Cardiac muscle cell (in vitro differentiated cells and primary cell): ENCODE measurements at places on chromosomes 3 and 15. TPM values are rescaled to one million over a fixed set of nuclear protein-coding genes. Genes with fewer than 3 reads are reported as not detected.

DNA sequence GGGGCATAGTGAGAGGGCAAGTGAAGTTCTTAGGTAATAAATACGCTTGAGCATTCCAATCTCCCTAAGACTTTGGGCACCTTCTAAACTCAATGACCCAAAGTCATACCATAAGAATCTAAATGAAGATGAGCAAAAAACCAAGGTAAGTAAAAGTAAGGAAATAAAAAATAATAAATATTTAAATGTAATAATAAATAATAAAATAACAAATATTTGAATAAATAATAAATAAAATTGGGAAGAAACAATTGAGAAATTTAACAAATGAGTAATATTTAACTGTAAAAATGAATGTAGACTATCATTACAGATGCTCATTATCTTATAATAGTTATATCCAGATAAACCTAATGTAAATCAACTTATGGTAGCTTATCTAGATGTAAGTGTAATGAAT is 391.7 kb downstream of the WDR72 start:
- DNase-seq, result no peak

DNA sequence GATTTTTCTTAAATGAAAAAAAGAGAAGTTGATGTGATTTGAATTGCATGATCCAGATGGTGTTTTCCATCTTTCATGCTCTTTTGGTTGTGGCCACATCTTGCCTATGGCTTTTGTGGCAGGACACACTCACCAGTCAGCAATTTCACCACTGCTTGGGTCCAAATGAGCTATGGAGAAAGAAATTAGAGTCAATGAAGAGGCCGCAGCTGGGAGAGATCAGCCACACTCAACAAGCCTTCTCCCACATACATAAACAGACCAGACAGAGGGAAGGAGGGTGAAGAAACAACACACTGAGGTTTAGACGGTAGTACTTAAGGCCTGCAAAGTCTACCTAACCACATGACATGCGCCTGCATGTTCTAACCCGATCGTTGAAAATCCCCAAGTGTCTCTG is 110.7 kb upstream of the CDIN1 start:
- peak; percentile 88 for DNase-seq

Gene COL6A5
- not detected in 2 replicates for total RNA-seq

- DNase-seq, result peak; percentile 67
Observed at GRCh38 chr3:192188218-192188835, 539.0 kb downstream of the FGF12 start.

Gene UBAP1L
- total RNA-seq, result 3.7 and 5.1 TPM in 2 replicates

Gene A4GNT
- total RNA-seq, result not detected in 2 replicates

Gene AHSG
- not detected in 2 replicates for total RNA-seq

DNA sequence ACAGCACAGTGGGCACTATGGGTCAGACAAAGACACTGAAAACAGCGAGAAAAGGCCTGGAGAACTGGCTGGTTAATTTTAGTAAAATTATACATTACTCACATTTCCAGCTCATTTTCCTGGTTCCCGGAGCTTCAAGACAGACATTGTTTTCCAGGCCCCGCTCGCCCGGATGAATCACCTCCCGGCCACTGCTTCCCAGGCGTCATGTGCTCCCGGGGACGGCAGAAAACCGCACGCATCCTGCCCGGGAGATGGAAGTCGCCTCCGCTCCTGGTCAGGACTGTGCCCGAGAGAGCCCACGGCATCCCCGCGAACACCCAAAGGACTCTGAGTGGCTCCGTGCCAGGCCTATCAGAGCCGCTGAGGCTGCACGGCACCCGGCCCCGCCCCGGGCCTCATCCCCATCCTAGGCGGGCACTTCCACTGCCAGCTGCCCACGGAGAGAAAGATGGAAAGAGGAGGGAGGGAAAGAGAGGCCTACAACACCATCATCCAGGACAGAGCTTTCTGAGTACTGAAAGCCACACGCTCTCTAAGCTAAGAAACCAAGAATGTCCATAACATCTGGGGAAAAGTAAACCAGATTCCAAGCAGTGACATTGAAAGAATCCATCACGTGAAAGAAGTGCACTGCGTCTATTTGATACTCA is 75.1 kb downstream of the VGLL4 start:
- DNase-seq, result no peak

DNA sequence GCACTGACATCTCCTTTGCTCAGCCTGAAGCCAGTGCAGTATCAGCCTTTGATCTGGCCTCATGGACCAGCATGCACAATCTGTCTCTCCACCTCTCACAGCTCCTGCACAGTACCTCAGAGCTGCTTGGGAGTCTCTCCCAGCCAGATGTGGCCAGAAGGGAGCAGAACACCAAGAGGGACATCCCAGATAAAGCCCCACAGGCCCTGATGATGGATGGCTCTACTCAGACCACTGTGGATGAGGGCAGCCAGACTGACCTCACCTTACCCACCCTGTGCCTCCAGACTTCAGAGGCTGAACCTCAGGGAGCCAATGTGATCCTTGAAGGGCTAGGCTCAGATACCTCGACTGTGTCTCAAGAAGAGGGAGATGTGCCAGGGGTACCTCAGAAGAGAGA is 44.4 kb downstream of the CDAN1 start:
- DNase-seq, result no peak

GRCh38 chr15:40130118-40130517 is 21.4 kb upstream of the BMF start:
- no peak for DNase-seq

GRCh38 chr3:43017593-43018195 is 38.6 kb downstream of the GASK1A start:
- DNase-seq, result no peak

DNA sequence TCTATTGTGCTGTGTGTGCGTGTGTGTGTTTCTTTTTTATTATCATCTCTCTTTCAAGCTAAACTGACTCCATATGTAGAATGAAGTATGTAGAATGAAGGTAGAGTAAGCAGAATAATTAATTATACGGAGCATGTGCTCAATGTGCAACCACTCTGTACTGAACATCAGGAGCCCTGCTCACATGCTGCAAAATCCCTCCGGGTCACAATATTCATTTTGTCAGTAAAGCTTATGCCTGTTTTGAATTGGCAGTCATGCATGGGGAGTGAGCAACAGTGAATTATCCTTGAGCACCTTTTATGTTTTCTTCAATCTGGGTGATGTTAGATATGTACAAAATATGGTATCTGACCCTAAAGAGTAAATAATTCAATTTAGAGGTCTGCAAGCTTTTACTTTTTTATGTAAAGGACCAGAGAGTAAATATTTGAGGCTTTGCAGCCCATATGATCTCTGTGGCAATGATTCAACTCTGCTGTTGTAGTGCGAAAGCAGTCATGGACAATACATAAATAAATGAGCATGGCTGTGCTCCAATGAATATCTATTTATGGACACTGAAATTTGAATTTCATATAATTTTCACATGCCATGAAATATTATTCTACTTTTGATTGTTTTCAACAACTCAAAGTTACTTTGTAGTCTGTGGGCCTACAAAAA is 199.9 kb downstream of the VGLL3 start:
- DNase-seq, result no peak

GRCh38 chr15:62173215-62173614 is 8.1 kb upstream of the C2CD4B start:
- no peak for DNase-seq

DNA sequence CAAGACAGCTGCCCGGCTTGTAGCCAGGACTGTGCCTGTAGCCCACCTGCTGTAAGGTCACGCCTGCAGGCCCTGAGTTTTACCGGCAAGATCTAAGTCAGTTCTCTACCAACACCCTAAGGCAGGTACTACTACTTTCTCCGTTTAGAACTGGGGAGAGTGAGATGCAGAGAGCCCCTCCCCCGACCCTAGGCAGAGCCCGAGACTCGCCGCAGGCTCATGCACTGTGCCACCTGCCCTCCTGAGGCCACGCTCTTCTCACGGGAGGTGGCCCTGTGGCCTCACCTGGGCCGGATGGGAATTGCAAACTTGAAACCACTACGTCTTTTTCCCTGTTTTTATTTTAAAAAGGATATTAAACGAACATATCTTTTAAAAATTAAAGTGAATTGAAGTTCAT is 36.9 kb upstream of the PCSK6 start:
- DNase-seq, result no peak

DNA sequence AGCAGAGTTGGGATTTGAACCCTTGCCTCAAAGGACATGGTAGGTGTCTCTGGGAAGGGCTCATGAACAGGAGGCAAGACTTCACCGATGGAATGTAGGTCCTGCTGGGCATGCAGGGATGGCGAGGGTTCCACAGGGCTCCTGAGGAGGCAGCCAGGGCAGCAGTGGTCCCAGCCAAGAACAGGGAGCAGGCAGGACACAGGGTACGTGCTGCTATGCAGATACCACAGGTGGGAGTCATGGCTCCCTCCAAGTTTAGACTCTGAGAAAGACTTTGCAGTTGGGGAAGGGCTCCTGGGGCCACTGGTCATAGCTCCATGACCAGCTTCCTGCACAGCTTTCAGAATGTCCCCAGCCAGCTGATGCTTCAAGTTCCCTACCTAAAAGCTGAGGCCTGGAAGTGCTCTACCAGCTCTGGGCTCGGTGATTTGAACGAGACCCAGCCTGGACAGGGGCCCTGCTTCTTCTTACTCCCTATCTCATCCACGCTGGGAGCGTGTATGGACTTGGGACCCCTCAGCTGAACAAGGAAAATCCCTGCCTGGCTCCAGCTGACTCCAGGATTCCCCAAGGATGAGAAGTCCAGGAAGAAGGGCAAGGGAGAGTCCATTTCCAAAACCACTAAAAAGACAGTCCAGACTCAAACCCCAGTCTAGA is 747 bp downstream of the MYL3 start:
- no peak for DNase-seq

GRCh38 chr3:58414538-58415197 is 19.0 kb downstream of the PDHB start:
- DNase-seq, result peak; percentile 57

Gene SNUPN
- total RNA-seq, result 16.8 and 20.2 TPM in 2 replicates

Gene RTP1
- total RNA-seq, result not detected in 2 replicates

DNA sequence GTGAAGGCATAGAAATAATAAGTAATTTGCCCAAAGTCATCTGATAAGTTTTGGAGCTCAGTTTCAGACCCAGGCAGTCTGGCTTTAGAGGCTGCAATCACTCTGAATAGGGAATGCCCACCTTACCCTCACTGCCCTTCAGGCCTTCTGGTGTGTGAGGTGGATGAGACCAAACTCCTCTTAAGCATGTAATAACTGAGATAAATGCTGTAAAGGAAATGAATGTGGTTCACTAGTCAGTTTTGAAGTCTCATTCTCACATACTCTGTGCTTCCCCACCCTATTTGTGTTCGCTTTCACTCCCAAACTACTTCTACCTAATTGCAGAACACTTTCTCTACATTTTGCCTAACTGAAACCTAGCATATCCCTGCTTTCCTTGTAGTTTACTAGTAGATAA is 144.1 kb downstream of the FILIP1L start:
- DNase-seq, result no peak

DNA sequence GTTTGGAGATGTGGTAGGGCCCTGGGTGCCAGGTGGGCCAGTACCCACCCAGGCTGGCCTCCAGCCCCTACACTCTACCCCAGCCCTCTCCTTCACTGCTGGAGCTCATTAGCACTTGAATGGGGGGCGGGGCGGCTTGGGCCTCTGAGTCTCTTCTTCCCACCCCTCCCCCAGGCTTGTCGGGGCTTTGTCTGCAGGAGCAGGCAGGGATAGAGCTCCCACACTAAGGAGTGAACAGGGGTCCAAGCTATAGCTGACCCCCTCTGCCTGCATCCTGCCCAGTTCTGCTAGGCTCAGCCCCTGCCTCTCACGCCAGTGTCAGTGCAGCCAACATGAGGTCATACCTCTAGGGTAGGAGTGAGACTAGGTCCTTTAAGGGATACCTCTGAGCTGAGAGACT is 5.2 kb downstream of the GNAI2 start:
- DNase-seq, result no peak

DNA sequence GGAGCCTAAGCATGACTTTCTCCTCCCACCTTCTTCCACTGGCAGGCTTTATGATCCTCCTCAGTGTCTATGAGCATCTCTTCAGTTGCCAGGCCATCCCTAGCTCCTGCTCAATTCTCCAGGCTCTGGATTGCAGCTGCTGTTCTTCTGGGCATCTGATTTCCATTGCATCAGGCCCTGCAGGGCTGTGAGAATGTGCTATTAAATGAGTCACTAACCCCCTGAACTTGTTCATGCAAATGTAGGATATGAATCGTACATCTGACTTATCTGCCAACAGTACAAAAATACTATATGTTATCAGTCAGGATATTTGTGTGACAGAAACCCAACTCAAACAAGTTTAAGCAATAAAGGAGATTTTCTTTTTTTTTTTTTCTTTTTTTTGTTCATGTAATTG is 11.9 kb downstream of the GPR176 start:
- no peak for DNase-seq

- no peak for DNase-seq
Observed at GRCh38 chr15:59866642-59867041, 137.5 kb upstream of the FOXB1 start.

GRCh38 chr3:69082361-69082760 is 2.2 kb upstream of the UBA3 start:
- DNase-seq, result no peak

DNA sequence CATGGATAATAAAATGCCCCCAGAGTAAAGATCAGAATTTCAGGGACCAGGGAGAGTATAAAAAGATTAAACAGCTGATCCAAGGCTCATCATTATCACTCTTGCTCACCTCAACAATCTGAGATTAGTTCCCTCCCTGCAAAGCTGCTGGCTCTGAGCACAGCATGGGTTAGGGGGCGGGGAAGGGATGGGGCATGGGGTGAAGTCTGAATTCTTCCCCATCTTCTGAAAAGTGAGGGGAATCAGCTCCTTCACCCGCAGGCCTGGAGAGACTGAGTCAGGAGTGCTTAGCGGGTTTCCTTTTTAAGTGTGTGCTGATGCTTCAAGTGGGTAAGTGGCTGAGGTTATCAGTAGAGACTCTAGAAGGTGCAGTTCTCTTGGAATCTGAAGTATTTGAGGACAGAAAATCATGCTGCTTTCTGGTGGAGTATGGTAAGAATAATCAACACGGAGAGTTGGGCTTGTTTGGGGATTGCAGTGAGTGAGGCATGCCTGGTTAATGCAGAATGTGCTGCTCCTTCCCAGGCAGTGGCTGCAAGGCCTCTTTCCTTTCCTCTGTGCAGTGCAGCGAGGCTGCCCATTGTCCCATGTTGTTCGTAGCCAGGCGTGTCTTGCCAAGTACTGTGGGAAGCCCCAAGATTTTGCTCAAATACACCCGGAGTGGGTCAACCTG is 59.2 kb upstream of the TRAK1 start:
- peak; percentile 80 for DNase-seq

- DNase-seq, result no peak
Observed at GRCh38 chr3:48795997-48796732, 51.5 kb downstream of the PRKAR2A start.

Gene SLC24A5
- not detected in 2 replicates for total RNA-seq
